ENCODE measurements at places on chromosomes 4 and X. TPM values are rescaled to one million over a fixed set of nuclear protein-coding genes. Genes with fewer than 3 reads are reported as not detected.
A peak's percentile ranks its signal among the peaks of the same experiment; 100 is the strongest.

GRCh38 chrX:41001327-41001726 lies 83.9 kb upstream of the USP9X start:
- no peaks in the 10 kb centered on the region for H3K4me1 ChIP-seq
- no peaks in the 10 kb centered on the region for H3K36me3 ChIP-seq
- no peak for DNase-seq
- peaks cover 44% of the 10 kb centered on the region for H3K27me3 ChIP-seq

- no peaks in the 10 kb centered on the region for H3K27me3 ChIP-seq
- H3K4me3 ChIP-seq: no peak overlapping the region
- H3K27ac ChIP-seq: peak overlapping the region; percentile 1
- no peak for DNase-seq
- H3K36me3 ChIP-seq: no peaks in the 10 kb centered on the region
These were observed 73.1 kb upstream of the EPGN start for GRCh38 chr4:74235135-74235534.

NLGN3 gene
- total RNA-seq: 2.9 TPM

DNA sequence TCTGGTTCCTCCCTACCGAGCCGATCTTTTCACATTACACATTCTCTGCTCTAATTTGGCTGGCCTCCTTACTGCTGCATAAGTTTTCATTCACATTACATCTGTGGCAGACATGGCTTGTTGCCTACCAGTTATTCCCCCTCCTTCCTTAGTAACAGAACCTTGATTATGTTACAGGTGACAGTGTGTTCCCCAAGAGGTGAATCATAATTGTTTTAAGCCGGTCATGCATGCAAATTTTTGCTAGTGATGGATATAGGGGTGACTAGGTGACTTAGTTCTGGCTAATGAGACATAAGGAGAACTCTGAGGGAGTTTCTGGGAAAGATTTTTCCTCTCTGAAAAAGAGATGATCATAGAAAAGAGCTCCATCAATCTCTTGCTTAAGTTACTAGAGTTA lies 8.4 kb upstream of the LAMP2 start:
- H3K27ac ChIP-seq: no peak overlapping the region
- H3K27me3 ChIP-seq: peaks cover 9% of the 10 kb centered on the region
- DNase-seq: no peak

DNA sequence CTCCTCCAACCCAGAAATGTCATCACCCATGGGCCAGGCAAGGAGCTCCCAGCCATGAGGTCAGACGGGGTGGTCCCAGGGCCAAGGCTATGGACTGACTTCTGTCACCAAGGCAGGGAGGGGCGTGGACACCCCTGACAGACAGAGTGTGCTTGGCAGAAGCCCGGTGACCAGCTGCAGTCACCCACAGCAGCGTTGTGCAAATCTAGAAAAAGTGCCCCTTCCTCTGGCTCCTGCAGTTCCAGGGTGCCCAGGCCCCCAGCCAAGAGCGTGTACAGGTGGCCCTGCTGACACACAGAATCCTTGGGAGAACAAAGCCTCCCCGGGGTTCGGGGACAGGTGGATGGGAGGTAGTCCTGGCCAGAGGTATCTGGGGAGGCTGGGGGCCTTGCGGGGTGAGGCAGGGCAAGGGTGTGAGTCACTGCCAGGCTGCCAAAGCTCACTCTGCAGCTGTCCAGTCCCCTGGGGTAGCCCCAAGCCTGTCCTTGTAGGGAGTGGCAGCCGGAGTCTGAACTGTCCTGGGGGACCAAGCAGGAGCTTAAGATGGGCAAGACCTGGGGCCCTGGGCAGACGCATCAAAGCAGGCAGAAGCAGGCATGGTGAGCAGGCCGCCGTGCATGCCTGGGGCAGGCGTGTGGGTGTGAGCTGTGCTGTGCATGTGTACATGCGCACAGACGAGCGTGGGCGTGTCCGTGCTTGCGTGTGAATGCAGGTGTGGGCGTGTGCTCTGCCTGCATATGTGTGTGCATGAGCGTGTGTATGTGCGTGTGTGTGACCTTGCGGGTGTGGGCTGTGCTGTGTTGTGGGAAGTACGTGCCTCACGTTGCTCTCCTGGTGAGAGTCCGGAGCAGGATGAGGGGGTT lies 3.3 kb downstream of the MYL5 start:
- H3K27ac ChIP-seq: no peak overlapping the region
- H3K4me1 ChIP-seq: peaks cover 16% of the 10 kb centered on the region
- H3K4me3 ChIP-seq: no peak overlapping the region
- peak; percentile 33 for DNase-seq

GRCh38 chrX:18617407-18617750 lies 54.5 kb downstream of the RS1 start:
- no peaks in the 10 kb centered on the region for H3K4me1 ChIP-seq
- no peak overlapping the region for H3K4me3 ChIP-seq
- no peak for DNase-seq

DNA sequence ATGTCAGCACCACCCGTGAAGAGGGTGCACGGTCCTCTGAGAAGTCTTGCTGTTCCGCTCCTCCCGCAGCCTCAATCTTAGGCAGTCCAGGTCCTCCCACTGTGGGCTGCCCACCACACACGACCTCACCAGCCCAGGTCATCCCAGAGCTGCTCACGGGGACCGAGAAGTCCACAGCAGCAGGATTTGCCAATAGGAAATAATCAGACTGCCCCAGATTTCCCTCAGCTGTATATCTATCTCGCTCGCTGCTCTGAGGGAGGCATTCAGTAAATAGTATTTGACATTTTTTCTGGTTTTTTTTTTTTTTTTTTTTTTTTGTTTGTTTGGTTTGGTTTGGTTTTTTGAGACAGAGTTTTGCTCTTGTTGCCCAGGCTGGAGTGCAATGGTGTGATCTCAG lies 83.8 kb downstream of the STOX2 start:
- DNase-seq: no peak
- no peaks in the 10 kb centered on the region for H3K4me1 ChIP-seq
- no peak overlapping the region for H3K4me3 ChIP-seq
- no peak overlapping the region for H3K27ac ChIP-seq
- peaks cover 6% of the 10 kb centered on the region for H3K27me3 ChIP-seq

- peak overlapping the region; percentile 68 for H3K4me3 ChIP-seq
- no peaks in the 10 kb centered on the region for H3K36me3 ChIP-seq
- no peaks in the 10 kb centered on the region for H3K27me3 ChIP-seq
- H3K4me1 ChIP-seq: peaks cover 33% of the 10 kb centered on the region
- no peak for DNase-seq
These were observed 173.9 kb upstream of the KLF3 start for GRCh38 chr4:38489924-38490639.

- H3K27me3 ChIP-seq: no peaks in the 10 kb centered on the region
- no peak overlapping the region for H3K27ac ChIP-seq
These were observed 1702.3 kb downstream of the STIM2 start for GRCh38 chr4:28562913-28563312.

GYG2 gene
- not detected for total RNA-seq

DNA sequence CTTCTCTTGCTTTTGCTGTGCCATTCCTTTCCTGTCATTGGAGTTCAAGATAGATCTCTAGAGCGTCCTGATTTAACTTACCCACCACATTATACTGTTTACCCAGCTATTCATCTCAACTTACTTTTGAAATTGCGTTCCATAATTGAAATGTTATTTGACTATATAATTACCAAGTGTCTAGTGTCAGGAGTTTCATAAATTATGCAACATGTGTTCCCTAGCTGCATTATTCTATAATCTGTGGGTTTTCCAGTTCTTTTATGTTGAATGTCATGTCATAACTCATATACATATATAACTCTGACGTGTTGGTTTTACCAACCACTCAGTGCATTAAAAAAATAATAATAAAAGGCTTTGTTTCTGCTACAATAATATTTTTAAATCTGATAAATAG lies 285.9 kb upstream of the ARSJ start:
- DNase-seq: no peak
- no peak overlapping the region for H3K27ac ChIP-seq
- H3K4me1 ChIP-seq: no peaks in the 10 kb centered on the region
- no peaks in the 10 kb centered on the region for H3K27me3 ChIP-seq
- H3K36me3 ChIP-seq: no peaks in the 10 kb centered on the region
- no peak overlapping the region for H3K4me3 ChIP-seq

DNA sequence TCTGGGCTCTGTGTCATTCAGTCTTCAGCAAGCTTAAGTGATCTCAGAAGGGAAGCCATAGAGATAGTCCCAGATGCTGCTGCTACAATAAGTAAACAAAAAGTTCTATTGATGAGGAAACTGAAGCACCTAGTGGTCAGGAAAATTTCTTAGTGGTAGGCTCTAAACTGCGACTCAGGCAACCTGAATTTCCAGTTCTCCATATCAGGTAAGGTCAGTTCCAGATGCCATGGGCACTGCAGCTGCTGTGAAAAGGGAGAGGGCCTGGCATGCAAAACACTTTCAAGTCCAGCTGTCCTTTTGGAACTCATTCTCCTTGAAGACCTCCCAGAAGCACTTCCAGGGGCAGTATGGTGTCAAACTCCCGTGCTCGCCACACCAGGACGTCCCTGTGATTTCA lies 46.2 kb downstream of the REELD1 start:
- H3K4me1 ChIP-seq: no peaks in the 10 kb centered on the region
- no peak overlapping the region for H3K4me3 ChIP-seq
- peaks cover 1% of the 10 kb centered on the region for H3K36me3 ChIP-seq

DNA sequence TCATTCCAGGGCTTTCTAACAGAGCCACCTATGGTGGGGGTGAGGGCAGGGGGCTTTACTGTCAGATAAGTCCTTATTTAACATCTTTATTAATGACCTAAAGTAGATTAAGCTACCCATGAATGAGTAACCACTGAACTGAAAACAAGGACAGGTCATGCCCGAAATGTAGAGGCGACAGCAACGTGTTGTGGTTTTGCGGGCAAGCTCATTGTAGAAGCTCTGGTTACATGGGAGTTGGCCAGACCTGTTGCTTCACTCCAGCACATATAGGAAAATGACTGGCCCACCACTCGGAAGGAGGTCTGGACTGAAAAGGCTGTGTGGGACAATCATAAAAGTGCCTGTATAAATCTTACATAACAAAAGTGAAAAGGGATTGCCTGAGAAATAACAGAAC lies 109.6 kb upstream of the NDP start:
- H3K27ac ChIP-seq: no peak overlapping the region
- H3K4me1 ChIP-seq: no peaks in the 10 kb centered on the region
- no peak for DNase-seq
- H3K27me3 ChIP-seq: peaks cover 23% of the 10 kb centered on the region
- H3K36me3 ChIP-seq: peaks cover 2% of the 10 kb centered on the region

DNA sequence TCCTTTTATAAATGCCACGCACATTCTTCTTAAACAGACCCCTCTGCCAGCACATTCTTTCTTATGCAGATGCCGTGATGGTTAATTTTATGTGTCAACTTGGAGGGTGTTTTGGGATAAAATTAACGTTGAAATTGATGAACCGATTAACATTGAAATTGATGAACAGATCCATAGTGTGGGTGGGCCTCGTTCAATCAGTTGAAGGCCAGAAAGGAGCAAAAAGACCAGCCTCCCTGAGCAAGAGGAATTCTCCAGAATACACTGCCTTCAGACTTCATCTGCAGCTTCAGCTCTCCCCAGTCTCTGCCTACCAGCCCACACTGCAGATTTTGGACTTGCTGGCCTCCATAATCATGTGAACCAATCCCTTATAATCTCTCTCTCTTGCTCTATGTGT lies 233.6 kb upstream of the BCOR start:
- no peak overlapping the region for H3K27ac ChIP-seq
- H3K36me3 ChIP-seq: no peaks in the 10 kb centered on the region
- H3K27me3 ChIP-seq: peaks cover 12% of the 10 kb centered on the region

ESX1 gene
- not detected for total RNA-seq

DNA sequence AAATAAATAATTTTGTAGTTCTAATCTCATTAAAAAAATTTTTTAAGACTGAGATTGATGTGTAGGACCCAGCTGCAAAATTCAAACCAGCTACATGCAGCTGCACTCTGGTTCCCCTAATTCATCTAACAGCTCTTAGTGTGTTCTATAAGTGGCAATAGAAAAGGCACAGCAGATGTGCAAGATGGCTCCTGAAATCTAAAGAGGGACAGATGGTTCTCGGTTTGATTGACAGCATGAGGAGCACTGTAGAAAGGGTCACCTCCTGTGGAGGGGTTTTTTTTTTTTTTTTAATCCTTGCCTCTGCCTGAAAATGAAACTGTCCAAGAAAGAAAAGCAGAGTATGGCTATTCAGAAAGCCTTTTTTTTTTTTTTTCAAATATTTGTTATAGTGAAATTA lies 16.9 kb upstream of the OCIAD1 start:
- H3K27ac ChIP-seq: no peak overlapping the region
- no peak for DNase-seq
- no peaks in the 10 kb centered on the region for H3K27me3 ChIP-seq
- peaks cover 8% of the 10 kb centered on the region for H3K4me1 ChIP-seq

DNA sequence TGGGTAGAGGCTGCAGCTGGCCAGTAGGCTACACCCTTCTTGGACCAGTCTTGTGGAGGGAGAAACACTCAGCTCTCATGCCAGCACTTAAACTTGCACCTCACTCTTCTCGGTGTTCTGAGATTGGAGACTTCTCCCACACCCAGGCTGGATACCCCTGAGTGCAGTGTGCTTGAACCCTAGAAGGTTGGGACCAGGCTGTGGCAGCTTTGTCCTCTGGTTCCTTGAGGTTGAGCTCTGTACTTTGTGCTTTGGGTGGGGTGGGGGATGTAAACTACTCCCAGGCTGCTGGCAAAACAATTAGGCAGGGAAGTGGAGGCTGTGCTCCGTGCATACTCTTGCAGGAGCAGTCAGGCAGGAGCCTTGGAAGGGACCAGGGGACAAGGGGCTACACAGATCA lies 143.6 kb upstream of the GNPDA2 start:
- no peak overlapping the region for H3K27ac ChIP-seq
- H3K4me1 ChIP-seq: no peaks in the 10 kb centered on the region
- DNase-seq: no peak
- no peaks in the 10 kb centered on the region for H3K27me3 ChIP-seq

DNA sequence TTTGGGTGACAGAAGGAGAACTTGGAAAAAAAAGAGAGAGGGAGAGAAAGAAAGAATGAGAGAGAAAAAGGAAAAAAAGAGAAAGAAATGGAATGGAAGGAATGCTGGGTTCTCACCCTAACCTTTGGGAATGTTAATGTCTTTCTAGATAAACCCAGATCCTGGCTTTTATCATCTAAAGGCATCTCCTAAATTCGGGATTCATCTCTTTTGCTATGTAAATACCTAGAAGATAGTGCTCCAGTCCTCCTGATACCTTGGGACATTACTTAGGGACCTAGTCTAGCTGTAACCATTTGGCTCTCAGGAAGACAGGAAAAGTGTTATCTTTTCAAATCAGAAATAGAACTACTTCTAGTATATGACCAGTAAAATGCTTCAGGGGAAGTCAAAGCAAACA lies 15.8 kb upstream of the SPCS3 start:
- H3K36me3 ChIP-seq: no peaks in the 10 kb centered on the region
- no peak overlapping the region for H3K4me3 ChIP-seq
- H3K27me3 ChIP-seq: peaks cover 36% of the 10 kb centered on the region
- no peaks in the 10 kb centered on the region for H3K4me1 ChIP-seq
- no peak for DNase-seq

DNA sequence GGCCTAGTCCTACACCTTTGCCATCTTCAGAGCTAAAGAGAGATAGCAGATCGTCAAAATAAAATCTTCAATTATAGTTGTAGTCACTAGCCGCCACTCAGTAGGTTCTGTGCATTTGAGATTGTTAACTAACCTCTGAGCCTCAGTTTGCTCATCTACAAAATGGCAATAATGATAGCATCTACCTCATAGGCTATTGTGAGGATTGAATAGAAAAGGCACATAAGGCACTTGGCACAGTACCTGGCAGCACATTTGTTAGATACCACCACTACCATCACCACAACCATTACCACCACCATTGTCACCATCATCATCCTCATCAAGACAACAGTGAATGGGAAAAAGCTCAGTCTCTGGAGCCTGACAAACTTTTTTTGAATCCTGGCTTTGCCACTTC lies 134.6 kb downstream of the AMMECR1 start:
- H3K36me3 ChIP-seq: peaks cover 9% of the 10 kb centered on the region

MSL3 gene
- total RNA-seq: 101 TPM

- peak overlapping the region; percentile 46 for H3K4me3 ChIP-seq
- DNase-seq: no peak
- peaks cover 45% of the 10 kb centered on the region for H3K4me1 ChIP-seq
- peaks cover 4% of the 10 kb centered on the region for H3K36me3 ChIP-seq
These were observed 41.8 kb upstream of the HS3ST1 start for GRCh38 chr4:11470438-11471045.
